ENCODE measurements at places on chromosomes 11 and 22. TPM values are rescaled to one million over a fixed set of nuclear protein-coding genes. Genes with fewer than 3 reads are reported as not detected.

GRCh38 chr11:4539603-4540219, 5.3 kb upstream of the OR52M1 start:
- no peaks in the 10 kb centered on the region for H3K36me3 ChIP-seq
- H3K4me1 ChIP-seq: no peaks in the 10 kb centered on the region
- no peak overlapping the region for H3K4me3 ChIP-seq
- no peak for DNase-seq

GRCh38 chr11:37804666-37805065, 1206.6 kb upstream of the RAG2 start:
- H3K4me1 ChIP-seq: no peaks in the 10 kb centered on the region
- H3K27ac ChIP-seq: no peak overlapping the region
- no peaks in the 10 kb centered on the region for H3K36me3 ChIP-seq
- no peaks in the 10 kb centered on the region for H3K27me3 ChIP-seq
- no peak overlapping the region for H3K4me3 ChIP-seq

DNA sequence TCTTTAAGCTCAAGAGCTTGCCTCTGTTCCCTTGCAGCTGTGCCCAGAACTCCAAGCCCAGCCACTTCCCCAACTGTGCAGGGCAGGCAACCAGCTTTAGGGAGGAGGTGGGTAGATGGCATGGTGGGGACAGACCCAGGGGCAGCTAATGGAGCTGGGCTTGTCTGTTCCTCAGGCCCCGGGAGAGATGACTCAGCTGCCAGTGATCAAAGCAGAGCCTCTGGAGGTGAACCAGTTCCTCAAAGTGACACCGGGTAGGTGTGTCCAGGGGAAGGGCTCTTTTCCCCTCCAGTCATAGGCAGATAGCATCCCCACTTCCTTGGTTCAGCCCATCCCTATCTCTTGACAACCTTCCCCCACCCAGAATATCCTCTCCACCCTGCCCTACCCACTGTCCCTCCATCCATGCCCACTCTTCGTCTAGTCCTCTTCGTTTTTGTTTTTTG, 32.4 kb downstream of the CREB3L1 start:
- H3K4me1 ChIP-seq: peaks cover 12% of the 10 kb centered on the region
- H3K27me3 ChIP-seq: no peaks in the 10 kb centered on the region
- no peak overlapping the region for H3K4me3 ChIP-seq
- no peak overlapping the region for H3K27ac ChIP-seq

The SAA2 gene
- total RNA-seq: not detected

- no peaks in the 10 kb centered on the region for H3K27me3 ChIP-seq
- H3K4me3 ChIP-seq: no peak overlapping the region
- H3K4me1 ChIP-seq: no peaks in the 10 kb centered on the region
- no peaks in the 10 kb centered on the region for H3K36me3 ChIP-seq
Observed at GRCh38 chr11:58958500-58958899, 19.2 kb downstream of the GLYATL1 start.

DNA sequence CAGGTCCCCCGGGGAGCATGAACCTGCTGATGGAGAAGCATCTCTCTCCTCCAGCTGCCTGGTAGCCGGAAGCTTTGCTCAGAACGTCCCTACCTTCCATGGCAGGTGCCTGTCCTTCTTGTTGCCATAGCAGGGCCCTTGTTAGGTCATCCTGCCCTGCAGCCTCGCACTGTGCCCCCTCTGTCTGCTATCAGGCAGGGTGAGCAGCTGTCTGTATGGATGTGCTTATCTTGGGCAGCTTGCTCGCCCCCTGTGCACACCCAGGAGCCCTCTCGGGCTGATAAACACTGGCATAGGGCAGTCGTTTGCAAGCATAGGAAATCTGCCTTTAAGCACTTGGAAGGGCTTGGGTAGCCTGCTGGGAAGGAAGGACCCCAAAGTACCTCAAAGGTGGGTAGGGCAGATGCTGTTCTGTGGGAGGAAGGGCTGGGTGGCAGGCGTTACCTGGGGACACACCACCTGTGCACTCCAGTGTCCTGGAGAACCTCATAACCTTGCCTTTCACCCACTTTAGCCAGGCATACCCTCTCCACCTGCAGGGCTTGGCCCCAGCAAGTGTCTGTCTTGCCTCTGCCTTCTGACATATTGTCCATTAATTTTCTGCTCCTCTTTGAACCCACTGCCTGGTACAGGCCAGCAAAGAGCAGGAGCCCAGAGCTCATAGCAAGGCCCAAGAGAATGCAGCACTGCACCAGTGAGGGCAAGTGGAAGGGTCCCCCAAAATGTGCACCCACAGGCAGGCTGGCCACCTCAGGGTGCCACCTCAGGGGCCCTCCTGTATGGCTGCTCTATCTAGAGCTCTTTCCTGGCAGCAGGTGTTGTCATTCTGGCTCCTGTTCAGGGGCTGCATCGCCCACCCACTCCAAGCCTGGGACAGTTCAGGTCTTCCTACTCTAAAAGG, 8.0 kb upstream of the COMT start:
- H3K27ac ChIP-seq: no peak overlapping the region
- no peak overlapping the region for H3K4me3 ChIP-seq
- H3K36me3 ChIP-seq: no peaks in the 10 kb centered on the region
- H3K4me1 ChIP-seq: no peaks in the 10 kb centered on the region
- no peaks in the 10 kb centered on the region for H3K27me3 ChIP-seq

- no peak overlapping the region for H3K27ac ChIP-seq
- no peaks in the 10 kb centered on the region for H3K4me1 ChIP-seq
- no peak overlapping the region for H3K4me3 ChIP-seq
- H3K36me3 ChIP-seq: no peaks in the 10 kb centered on the region
- no peaks in the 10 kb centered on the region for H3K27me3 ChIP-seq
Observed at GRCh38 chr11:115964091-115964490, 459.9 kb upstream of the CADM1 start.

The OR51B5 gene
- total RNA-seq: not detected

GRCh38 chr11:92316106-92316809, 91.6 kb downstream of the FAT3 start:
- no peak overlapping the region for H3K27ac ChIP-seq
- no peaks in the 10 kb centered on the region for H3K36me3 ChIP-seq
- no peak overlapping the region for H3K4me3 ChIP-seq

- no peak overlapping the region for H3K4me3 ChIP-seq
- no peak for DNase-seq
- H3K27me3 ChIP-seq: no peaks in the 10 kb centered on the region
- no peak overlapping the region for H3K27ac ChIP-seq
- peaks cover 12% of the 10 kb centered on the region for H3K4me1 ChIP-seq
- H3K36me3 ChIP-seq: no peaks in the 10 kb centered on the region
Observed at GRCh38 chr22:25582946-25583345, 18.5 kb downstream of the GRK3 start.

The KDM4E gene
- total RNA-seq: not detected

DNA sequence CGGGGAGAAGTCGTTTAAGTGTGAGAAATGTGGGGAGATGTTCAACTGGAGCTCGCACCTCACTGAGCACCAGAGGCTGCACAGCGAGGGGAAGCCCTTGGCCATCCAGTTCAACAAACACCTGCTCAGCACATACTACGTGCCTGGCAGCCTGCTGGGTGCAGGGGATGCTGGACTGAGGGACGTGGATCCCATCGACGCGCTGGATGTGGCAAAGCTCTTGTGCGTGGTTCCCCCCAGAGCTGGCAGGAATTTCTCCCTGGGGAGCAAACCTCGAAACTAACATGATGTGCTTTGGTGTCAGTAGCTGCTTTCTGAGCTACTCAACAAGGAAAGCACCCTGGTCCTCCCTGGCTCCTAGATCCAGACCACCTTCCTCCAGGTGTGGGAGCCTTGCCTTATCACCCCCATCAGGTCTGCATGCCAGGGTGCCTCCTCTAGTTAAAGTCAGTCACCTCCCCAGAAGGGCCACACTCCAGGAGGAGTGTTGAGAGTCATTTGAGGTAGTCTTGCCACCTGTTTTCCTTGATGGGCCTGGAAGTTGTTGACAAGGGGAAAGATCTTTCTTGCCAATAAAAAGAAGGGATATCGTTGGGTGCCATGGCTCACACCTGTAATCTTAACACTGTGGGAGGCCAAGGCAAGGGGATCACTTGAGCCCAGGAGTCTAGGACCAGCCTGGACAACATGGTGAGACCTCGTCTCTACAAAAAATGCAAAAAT, 12.9 kb downstream of the ZNF74 start:
- no peak overlapping the region for H3K4me3 ChIP-seq
- peaks cover 21% of the 10 kb centered on the region for H3K36me3 ChIP-seq
- H3K4me1 ChIP-seq: no peaks in the 10 kb centered on the region
- no peak overlapping the region for H3K27ac ChIP-seq

DNA sequence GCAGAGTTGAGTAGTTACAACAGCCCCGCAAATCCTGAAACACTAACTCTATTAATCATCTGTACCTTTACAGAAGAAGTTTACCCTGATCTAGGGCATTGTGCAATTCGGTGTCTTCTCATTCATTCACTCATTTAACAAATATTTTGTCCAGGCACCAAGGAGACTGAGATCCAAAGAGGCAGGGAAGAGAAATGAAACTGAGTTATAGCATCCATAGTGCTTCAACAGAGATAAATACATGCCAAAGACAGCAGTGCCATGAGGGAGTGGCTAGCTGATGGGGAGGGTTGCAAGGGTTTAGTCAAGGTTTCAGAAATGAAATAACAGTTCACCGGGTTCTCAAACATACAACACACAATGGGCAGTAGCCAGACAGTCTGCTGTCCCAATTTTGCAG, 40.2 kb upstream of the MTNR1B start:
- no peaks in the 10 kb centered on the region for H3K4me1 ChIP-seq
- H3K27me3 ChIP-seq: no peaks in the 10 kb centered on the region
- no peak overlapping the region for H3K4me3 ChIP-seq

DNA sequence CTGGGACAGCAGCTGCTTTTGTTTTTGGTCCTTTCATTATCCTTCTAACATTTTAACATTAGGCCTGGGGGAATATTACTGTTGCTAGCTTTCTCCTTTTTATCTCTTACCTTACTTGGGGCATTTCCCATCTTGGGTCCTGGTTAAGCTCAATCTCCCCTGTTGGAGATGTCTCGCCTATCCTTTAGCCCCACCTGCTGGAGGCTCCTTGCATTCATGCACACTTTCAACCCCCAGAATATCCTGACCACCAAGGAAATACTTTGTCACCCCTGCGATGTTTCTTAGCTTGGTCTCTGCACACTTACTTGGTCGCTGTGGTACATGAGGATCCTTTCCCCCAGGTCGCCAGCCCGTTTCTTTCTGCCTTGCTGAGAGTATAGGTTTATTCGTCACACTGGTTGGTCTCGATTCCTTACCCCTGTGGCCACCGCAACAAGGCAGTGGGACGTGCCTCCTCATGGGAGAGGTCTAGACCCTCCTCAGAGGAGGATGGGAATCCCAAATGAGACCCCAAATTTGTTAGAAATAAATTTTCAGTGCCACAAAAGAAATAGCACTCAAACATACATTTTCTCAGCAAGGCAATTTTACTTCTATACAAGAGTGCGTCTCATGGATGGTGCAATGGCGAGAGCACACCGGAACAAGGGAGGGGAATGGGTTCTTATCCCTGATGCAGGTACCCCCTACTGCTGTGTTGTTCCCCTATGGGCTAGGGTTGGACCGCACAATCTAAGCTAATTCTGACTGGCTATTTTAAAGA, 5.4 kb upstream of the TXN2 start:
- DNase-seq: no peak
- no peaks in the 10 kb centered on the region for H3K27me3 ChIP-seq

- no peak overlapping the region for H3K27ac ChIP-seq
- H3K4me1 ChIP-seq: no peaks in the 10 kb centered on the region
- H3K4me3 ChIP-seq: no peak overlapping the region
- H3K36me3 ChIP-seq: no peaks in the 10 kb centered on the region
Observed at GRCh38 chr22:20615021-20615420, 107.6 kb downstream of the MED15 start.

DNA sequence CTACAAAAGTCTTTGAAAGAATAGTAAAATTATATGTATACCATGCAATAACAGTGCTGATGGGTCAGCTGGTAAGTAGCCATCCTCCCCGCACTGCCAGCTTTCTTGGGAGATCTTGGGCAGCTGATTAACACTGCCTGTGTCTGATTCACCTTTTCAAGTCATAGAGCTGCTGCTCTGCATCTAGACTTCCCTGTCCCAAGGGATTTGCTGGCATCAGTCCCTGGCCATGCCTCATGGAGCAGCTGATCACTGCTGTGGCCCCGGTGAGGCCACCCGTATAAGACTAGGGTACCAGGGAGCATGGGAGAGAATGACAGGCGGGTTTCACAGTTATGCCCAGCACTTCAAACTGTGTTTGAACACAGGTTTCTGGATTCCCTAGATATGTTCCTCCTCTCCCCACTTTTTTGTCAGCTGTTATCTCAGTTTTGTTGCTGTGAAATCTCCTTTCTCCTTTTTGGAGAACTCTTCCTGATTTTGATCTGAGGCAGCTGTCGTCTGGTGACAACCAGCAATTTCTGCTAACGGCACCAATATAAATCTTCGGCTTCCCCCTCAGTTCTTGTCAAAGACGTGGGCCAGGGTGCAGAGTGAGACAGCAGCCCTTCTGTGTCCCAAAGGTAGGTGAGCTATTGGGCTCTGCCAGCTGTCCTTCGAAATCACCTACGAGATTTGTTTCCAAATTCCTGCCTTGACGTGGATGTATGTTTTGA, 438.9 kb downstream of the NTM start:
- H3K27ac ChIP-seq: no peak overlapping the region
- DNase-seq: peak; percentile 53
- no peaks in the 10 kb centered on the region for H3K36me3 ChIP-seq
- H3K4me3 ChIP-seq: no peak overlapping the region

DNA sequence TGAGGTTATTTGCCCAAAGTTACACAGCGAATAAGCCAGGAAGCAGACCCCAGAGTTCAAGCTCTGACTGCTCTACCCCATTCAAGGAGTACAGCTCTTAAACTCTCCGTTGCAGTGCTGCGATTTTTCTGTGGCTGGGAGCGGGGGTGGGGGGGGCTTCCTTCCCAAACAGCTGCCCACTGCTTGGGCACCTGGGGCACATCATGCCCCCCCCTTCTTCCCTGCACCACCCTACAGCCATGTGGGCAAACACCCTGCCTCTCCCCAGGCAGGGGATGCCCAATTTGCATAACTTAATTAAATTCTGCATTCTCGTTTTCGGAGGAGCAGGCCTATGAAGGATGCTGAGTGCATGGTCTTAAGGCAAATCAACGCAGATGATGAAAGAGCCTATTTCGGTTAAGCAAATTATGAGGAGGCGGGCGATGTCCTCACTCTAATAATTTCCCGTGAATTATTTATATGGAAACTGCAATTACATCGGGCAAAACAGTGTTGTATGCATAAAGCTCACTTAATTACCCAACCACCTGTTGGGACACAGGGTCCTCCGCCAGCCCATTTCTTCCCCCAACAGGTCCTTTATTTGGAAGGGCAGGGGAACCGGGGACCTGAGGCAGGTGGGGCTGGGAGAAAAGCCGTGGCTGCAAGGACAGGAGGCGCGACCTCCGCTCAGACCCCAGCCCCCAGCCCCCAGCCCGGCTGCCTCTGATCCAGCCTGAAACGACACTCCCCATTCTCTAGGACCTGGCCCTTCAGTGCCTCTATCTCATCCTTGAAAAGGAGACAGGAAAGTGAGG, 610.5 kb downstream of the BUD13 start:
- H3K4me3 ChIP-seq: no peak overlapping the region
- peaks cover 16% of the 10 kb centered on the region for H3K27me3 ChIP-seq
- H3K27ac ChIP-seq: no peak overlapping the region
- H3K4me1 ChIP-seq: no peaks in the 10 kb centered on the region

GRCh38 chr11:65116370-65117205, 913 bp downstream of the ZNHIT2 start:
- DNase-seq: no peak
- H3K36me3 ChIP-seq: peaks cover 5% of the 10 kb centered on the region
- peaks cover 57% of the 10 kb centered on the region for H3K4me1 ChIP-seq
- no peaks in the 10 kb centered on the region for H3K27me3 ChIP-seq
- peak overlapping the region; percentile 85 for H3K4me3 ChIP-seq
- peak overlapping the region; percentile 95 for H3K27ac ChIP-seq

The C11orf86 gene
- not detected for total RNA-seq

GRCh38 chr11:3802011-3802790, 4.8 kb upstream of the NUP98 start:
- no peaks in the 10 kb centered on the region for H3K36me3 ChIP-seq
- H3K27ac ChIP-seq: no peak overlapping the region
- peaks cover 10% of the 10 kb centered on the region for H3K4me1 ChIP-seq
- DNase-seq: no peak
- H3K27me3 ChIP-seq: no peaks in the 10 kb centered on the region
- H3K4me3 ChIP-seq: no peak overlapping the region

All from esophagus muscularis mucosa (tissue), 4 donors.